LHCN-M2 (cell line): ENCODE measurements at places on chromosomes 1 and 21. TPM values are rescaled to one million over a fixed set of nuclear protein-coding genes. Genes with fewer than 3 reads are reported as not detected.

CASQ1 gene
- total RNA-seq = not detected in 2 replicates

GUCA2A gene
- total RNA-seq = not detected in 2 replicates

CFHR5 gene
- total RNA-seq = not detected in 2 replicates

NEK2 gene
- 54.4 and 54.9 TPM in 2 replicates for total RNA-seq

SPRR1B gene
- total RNA-seq = not detected in 2 replicates

CFHR1 gene
- total RNA-seq = not detected in 2 replicates

- no peak for DNase-seq
These were observed 2.3 kb upstream of the ITGA10 start for GRCh38 chr1:145912128-145912641.

GRCh38 chr1:109954041-109954512 is 30.5 kb upstream of the AHCYL1 start:
- DNase-seq = no peak

- DNase-seq = no peak
These were observed 263.7 kb downstream of the TNR start for GRCh38 chr1:175479521-175480342.

DNA sequence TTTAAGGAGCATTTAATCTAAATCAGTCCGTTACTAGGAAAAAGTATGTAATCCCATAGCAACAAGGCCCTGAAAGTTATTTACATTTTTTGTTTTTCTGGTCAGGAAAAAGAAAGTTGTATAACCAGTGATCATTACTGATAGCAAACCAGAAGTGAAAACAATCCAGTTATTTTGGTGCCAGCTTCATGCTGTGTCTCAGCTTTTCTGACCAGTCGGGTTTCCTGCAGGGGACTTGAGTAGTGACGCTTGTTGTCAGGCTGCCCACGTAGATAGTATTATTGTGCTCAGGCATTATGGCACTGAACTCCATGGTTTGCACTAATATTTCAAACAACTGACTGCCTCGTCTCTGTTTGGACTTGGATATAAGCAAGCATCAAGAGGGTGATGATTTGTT is 55.2 kb downstream of the SASS6 start:
- DNase-seq = no peak

- no peak for DNase-seq
These were observed 122.3 kb upstream of the RUNX1 start for GRCh38 chr21:35171385-35171784.

- no peak for DNase-seq
These were observed 59.0 kb downstream of the IRF2BP2 start for GRCh38 chr1:234551032-234551378.

GRCh38 chr21:17780539-17780938 is 38.6 kb downstream of the C21orf91 start:
- DNase-seq = no peak

- DNase-seq = no peak
These were observed 953.0 kb downstream of the AMY1C start for GRCh38 chr1:104702731-104703130.

GRCh38 chr1:184387069-184387475 is 243 bp downstream of the C1orf21 start:
- no peak for DNase-seq

- DNase-seq = no peak
These were observed 13.3 kb upstream of the MRPS14 start for GRCh38 chr1:175036476-175036875.

GRCh38 chr1:19884312-19884711 is 2.1 kb downstream of the OTUD3 start:
- DNase-seq = no peak

GRCh38 chr1:211217392-211217791 is 41.8 kb upstream of the RCOR3 start:
- no peak for DNase-seq

DNA sequence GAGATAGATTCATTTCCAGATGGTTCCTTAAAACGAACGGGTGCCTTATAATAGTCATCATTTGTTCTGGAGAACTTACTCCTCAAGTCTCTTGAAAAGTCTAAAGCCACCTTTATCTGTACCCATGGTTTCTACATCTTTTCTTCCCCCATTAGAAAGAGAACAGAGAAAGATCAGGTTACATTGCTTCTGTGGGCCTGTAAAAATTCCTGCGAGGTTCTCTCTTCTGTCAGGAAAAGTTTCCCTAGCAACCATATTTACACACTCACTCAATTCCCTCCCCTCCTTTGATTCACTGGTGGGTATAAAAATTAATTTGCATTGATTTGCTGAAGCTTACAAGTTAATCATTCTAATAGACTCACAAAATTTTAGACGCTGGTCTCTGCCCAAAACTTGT is 6.7 kb downstream of the PHC2 start:
- peak; percentile 59 for DNase-seq

DNA sequence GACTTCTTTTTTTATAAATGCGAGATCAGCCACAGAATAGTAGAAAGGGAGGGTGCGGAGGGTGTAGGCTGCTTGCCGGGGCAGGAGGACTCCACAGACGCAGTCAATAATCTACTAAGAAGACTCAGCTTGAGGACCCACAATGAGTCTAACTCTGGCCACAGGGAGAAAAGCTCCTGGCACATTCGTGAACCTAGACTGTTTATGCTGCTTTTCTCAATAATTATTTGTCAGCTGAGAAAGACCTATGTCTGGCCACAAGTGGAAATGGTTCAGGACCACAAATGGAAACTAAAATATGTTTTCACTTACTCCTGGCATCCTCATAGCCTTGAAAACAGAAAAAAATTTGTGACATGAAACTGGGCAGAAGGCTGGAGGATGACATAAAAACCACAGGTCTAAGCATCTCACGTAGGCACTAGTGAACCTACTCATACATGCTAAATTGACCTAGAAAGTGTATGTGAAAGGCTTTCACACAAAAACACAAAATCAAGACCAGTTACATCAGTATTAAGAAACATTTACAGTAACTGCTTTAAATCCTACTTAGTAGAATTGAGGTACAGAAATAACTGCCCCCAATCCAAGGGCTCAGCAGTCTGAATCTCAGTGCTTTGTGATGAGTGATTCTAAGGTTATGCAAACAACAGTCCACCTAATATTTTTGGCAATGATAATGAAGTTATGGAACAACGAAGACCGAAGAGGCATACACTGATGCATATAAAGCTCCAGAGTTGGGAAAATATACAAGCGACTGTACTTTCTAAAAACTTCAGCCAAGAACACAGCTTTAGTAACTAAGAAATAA is 159.5 kb downstream of the SLC45A1 start:
- DNase-seq = no peak

- DNase-seq = peak; percentile 82
These were observed 83.3 kb downstream of the MPZL1 start for GRCh38 chr1:167805041-167805556.

- no peak for DNase-seq
These were observed 1.6 kb upstream of the SH3D21 start for GRCh38 chr1:36304521-36304920.

- DNase-seq = no peak
These were observed 6.4 kb upstream of the E2F2 start for GRCh38 chr1:23537296-23537973.

DNA sequence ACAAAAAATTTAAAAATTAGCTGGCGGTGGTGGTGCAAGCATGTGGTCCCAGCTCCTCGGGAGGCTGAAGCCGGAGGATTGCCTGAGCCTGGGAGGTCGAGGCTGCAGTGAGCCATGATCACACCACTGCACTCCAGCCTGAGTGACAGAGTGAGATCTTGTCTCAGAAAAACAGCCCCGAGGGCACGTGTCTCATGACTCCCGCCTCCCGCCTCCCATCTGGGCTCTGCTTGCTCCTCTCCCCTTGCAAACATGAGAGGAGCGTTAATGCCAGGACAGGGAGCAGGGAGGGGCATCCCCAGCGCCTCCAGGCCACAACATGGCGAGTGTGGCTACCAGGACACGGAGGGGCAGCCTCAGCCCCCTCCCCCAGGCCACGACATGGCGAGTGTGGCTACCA is 28.3 kb downstream of the FAAP20 start:
- DNase-seq = no peak

GRCh38 chr1:15192916-15193550 is 39.5 kb downstream of the TMEM51 start:
- DNase-seq = no peak

- peak; percentile 56 for DNase-seq
These were observed 636 bp downstream of the INTS3 start for GRCh38 chr1:153728305-153729066.

GRCh38 chr1:210373878-210374599 is 45.3 kb downstream of the HHAT start:
- DNase-seq = peak; percentile 100

GRCh38 chr1:7594714-7595295 is 176.3 kb upstream of the VAMP3 start:
- DNase-seq = no peak

- no peak for DNase-seq
These were observed 11.5 kb upstream of the THRAP3 start for GRCh38 chr1:36212782-36213181.
